Esophagus squamous epithelium (tissue), 5 donors: ENCODE measurements at places on chromosomes 4 and X.

GRCh38 chr4:93532234-93532633 is 296.3 kb upstream of the ATOH1 start:
- no peak for DNase-seq

DNA sequence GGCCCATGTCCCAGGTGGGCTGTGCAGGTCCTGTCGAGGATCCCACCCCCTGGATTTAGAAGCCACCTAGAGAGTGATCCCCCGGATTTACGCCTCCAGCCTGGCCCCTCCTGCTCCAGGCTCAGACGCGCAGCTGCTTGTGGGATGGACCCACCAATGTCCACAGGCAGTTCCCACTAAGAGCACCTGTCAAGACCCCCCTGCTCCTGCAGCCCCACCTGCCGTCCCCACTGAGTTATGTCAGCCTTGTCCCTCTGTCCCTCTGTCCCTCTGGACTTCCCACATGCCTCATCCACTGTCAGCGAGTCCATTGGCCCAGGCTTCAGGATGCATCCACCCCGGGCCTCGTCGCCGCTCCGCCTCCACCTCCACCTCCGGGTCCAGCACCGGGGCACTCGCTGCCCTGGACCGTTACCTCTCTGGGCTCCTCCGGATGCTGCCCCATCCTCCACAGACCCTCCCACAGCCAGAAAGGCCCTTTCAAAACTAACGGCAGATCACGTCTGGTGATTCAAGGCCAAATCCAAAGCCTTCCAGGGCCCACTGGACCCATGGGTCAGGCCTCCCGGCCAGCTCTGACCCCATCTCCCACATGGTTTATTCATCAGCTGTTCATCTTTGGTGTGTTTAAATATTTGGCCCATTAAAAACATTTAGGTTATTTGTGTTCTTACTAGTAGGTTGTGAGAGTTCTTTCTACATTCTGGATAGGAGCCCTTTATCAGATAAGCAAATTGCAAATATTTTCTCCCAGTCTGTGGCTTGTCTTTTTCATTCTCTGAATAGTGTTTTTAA is 28.3 kb downstream of the HTRA3 start:
- DNase-seq: no peak

- DNase-seq: no peak
Observed at GRCh38 chr4:88690355-88690754, 7.3 kb downstream of the NAP1L5 start.

DNA sequence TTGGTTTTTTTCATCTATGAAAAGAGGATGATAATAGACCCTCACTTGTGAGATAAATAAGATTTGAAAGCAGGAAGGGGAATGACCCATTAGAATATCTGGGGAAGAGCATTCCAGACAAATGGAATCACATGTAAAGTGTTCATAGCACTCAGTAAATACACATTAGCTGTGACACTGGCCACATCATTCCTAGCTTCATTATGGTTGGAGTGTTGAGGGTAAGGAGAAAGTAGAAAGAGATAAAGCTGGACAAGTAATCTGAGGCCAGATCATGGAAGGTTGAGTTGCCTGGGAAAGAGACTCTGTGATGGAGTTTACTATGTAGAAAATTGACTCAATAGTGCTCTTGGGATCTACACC is 6.9 kb upstream of the PGRMC1 start:
- no peak for DNase-seq

DNA sequence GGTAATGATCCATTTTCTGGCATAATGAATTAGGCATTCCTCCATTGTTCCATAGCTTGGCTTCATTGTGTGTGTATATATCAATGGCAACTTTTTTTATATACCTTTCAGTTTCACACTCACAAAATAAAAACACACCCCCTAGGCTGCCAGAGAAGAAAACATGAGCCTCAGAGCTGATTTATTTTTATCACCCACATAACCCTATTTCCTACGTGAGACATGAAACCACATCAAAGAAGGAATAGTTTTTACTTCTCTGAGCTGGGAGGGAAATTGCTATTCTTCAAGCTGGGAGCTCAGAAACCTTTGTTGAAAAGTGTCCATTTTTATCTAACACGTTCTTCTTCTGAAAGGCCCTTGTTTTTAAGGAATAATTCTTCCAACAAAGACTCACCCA is 126.7 kb upstream of the RAI2 start:
- no peak for DNase-seq
